ENCODE measurements at places on chromosomes 1 and 21.

DNA sequence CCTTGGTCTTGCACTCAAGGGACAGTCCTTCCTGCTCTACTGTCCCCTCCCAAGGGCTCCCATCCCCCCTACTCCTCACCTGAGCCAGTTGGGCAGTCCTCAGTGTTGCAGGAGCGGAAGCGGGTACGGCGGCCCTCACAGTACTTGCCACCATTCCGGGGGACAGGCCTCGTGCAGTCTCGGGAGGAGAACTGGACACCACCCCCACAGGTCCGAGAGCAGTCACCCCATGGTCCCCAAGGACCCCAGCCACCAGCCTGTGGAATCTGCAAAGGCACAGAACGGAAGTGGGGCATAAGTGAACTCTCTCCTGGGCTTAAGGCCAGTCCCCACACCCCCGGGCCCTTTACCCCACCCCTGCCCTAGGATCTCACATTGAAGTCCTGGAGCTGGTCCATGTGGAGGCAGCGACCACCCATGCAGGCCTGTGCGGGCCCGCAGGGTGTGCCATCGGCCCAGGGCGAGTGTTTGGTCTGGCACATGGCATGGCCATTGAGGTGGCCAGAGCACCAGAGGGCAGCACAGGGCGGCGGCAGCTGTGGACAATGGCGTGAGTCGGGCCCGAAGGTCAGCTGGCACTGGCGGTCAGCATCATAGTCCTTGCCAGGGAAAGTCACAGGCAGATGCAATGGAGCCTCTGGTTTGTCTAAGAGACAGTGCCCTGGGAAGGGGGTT lies 5.2 kb downstream of the ADAMTS4 start:
- DNase-seq = no peak

DNA sequence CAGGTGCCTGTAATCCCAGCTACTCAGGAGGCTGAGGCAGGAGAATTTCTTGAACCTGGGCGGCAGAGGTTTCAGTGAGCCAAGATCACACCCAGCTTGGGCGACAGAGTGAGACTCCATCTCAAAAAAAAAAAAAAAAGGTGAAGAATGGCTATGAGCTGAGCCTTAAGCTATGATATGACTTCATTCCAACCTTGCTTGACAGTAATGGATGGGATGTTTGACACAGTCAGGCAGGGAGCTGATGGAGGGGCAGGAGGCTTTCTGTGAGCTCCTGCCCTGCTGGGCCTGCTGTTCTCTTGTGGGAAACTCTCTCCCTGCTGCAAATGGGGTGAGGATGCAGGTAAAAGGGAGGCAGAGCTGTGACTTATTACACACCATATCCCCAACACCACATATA lies 27.6 kb downstream of the NCF2 start:
- DNase-seq = no peak

DNA sequence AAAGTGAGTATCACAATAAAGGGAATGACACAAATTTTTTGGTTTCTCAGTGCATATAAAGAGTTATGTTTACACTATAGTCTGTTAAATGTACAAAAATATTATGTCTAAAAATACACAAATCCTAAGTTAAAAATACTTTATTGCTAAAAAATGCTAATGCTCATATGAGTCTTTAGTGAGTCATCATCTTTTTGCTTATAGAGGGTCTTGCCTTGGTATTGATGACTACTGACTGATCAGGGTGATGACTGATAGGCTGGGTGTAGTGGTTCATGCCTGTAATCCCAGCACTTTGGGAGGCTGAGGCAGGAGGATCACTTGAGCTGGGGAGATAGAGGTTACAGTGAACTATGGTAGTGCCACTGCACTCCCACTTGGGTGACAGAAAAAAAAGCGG lies 12.9 kb upstream of the NUF2 start:
- DNase-seq = no peak

GRCh38 chr1:2193514-2194281 lies 874 bp downstream of the FAAP20 start:
- DNase-seq = no peak

DNA sequence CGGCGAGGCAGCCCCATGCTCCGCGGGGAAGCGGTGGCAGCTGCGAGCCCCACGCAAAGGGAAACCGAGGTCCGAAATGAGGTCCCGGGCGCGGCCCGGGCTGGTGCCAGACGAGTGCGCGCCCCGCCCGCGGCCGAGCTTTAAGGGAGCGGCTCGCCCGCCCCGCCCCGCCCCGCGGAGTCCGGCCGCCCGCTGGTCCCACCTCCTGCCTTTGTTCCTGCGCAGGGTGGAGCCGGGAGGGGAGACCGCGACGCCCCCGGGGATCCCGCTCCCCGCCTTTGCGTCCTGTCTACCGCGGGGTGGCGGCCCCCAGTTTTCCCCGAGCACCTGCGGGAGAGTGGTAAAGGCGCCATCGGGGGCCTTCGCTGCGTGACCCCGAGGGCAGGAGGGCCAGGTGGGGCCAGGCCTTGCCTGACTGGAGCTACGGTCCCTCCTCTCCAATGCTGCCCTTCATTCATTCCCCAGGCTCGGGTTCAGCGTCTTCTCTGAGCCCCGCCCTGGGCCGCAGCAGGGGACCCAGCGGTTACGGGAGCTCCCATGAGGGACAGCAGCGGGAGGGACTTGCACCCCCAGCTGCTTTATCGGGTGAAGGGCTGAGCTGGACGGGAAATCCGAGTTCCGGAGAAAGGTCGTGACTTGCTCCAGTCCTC lies at the start of gene HES2:
Gene HES2 (minus strand): TSS at position 116 of the 650 bp plus-strand sequence. CDS start 99 bp downstream, at position 17.
- no peak for DNase-seq

GRCh38 chr1:197774466-197775281 lies 606 bp downstream of the DENND1B start:
- DNase-seq = peak; percentile 63

DNA sequence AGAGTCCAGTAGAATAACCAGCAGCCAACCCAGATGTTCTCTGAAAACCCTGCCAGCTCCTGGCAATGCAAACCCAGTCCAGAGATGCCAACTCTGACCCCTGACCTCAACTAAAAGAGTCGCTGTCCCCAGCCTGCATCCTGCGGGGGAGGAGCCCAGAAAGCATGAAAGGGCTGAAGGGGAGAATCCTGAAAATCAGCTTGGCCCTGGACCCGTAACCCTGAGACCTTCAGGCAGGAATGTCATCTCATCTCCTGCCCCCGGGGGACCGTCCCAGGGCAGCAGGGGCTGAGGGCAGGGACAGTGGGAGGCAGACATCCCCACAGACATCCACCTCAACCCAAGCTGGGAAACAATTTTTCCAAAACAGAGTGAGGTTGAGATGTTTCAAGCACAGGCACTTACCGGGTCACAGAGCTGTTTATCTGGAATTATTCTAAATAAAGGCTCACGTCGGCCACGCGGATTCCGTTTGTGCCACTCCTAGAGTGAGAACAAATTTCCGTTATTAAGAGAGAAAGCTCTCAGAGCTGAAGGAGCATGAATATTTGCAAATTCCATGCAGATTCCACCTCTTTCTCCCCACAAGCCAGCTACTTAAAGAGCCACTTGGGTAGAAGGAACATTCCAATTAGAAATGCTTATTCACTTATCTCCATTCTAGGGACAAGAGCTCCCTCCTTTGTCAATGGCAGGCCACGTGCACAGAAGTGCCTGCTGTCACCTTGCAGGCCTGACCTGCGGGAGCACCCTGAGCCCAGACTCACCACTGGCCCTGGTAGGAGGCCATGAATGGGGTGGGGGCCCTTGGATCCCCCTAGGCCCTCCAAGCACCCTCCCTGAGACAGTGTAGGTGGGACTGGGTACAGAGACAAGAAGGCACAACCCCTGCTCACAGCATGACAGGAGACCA lies 240.1 kb downstream of the NPHP4 start:
- no peak for DNase-seq

- DNase-seq = no peak
Measured at GRCh38 chr1:205456868-205457745, 1.3 kb upstream of the BLACAT1 start.

GRCh38 chr1:232837087-232837486 lies 31.9 kb downstream of the MAP10 start:
- no peak for DNase-seq

DNA sequence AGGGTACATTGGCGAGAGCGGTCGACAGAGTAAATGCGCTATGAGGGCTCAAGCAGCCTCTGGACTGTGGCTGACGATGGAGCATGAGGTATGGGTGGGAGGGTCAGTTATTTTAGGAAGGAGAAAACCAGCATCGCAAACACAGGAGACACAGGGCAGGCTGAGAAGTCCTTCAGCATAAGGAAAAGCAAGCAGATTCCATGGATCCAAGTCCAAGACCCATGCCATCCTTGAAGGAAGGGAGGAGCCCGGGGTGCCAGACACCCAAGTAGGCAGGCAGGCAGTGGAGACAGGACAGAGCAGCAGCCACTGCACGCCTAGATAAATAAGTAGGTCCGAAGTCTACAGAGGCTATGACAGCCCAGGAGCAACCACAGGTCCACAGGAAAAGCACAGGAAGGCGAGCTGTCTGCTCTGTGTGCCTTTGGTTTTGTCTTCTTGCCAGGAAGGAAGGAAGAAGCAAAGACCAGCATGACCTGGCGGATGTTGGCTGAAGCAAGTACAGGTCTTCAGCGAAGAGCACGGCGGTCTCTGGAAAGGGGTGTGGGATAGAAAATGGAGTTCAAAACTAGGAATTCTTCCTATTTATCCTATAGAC lies 76.4 kb upstream of the SLC45A1 start:
- DNase-seq = no peak

DNA sequence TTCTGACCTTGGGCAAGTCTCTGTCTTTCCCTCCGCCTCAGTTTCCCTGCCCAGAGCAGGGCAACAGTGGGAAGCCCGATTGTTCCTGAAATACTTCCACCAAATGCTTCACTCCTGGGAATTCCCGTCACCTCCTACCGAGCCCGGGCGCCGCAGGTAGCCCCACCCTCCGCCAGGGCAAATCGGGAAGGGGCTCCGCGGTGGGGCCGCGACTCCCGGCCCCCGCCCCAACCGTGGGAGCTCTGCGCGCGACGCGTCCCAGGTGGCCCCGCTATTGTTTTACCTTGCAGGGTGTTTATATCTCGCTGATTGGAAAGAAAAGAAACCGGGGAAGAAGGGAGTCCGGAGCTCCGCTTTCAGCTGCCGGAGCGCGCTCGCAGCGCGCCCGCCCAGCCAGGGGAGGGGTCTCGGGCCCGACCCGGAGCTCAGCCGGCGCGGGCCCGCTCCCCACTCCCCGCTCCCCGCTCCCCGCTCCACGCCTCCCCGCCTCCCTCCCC lies 407 bp downstream of the IGSF3 start:
- DNase-seq = no peak

GRCh38 chr1:17970757-17971156 lies 136.8 kb upstream of the IGSF21 start:
- no peak for DNase-seq

- DNase-seq = no peak
Measured at GRCh38 chr1:159201642-159202041, 3.0 kb upstream of the ACKR1 start.

DNA sequence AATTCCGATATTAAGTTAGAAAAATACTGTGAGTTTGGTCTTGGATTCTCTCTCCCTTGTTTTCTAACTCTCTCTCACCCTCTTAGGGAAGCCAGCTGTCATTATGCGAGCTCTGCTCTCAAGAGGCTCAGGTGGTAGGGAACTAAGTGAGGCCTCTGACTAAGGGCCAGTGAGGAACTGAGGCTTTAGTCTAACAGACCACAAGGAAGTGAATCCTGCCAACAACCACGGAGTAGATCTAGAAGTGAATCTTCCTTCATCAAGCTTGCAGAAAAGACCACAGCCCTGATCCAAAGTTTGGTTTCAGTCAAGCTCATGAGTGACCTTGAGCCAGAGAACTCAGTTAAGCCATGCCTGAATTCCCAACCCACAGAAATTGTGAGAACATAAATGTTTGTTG lies 180.1 kb upstream of the PRMT6 start:
- no peak for DNase-seq

- DNase-seq = peak; percentile 78
Measured at GRCh38 chr1:1137256-1138045, 21.6 kb upstream of the C1orf159 start.

DNA sequence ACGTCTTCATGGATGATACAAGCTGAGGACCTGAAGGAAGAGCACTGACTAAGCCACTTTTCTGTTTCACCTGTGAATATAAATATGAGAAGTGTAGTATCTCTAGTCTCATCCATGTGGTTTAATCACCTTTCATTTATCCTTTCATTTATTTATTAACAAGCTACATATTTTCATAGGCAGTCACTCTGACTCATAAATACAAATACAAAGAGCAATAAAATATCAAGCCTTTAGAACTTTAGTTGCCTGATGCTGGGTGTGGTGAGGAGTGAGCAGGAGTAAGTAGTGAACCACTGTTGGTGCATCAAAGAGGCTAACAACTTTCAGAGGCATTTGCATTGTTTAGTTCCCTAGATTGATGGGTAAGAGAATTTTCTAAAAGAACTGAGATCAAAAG lies 269.0 kb upstream of the C1orf87 start:
- no peak for DNase-seq

DNA sequence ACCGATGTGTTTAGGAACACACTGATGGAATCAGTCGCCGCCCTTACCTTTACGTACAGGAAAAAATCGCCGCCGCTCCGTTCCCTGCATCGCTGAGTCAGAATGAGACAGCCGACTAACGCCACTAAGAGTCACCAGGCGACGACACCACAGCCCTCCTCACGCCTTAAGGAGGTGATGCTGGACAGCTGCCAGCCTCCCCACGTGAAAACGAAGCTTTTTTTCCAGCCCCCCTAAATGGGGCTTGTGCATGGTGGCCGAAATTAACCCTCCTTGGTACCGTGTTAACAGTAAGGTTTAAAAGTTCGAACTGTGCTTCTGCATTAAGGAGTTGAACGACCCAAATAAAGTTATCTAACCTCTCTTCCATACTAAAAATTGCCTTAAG lies 511 bp downstream of the DNTTIP2 start:
- DNase-seq = peak; percentile 31

DNA sequence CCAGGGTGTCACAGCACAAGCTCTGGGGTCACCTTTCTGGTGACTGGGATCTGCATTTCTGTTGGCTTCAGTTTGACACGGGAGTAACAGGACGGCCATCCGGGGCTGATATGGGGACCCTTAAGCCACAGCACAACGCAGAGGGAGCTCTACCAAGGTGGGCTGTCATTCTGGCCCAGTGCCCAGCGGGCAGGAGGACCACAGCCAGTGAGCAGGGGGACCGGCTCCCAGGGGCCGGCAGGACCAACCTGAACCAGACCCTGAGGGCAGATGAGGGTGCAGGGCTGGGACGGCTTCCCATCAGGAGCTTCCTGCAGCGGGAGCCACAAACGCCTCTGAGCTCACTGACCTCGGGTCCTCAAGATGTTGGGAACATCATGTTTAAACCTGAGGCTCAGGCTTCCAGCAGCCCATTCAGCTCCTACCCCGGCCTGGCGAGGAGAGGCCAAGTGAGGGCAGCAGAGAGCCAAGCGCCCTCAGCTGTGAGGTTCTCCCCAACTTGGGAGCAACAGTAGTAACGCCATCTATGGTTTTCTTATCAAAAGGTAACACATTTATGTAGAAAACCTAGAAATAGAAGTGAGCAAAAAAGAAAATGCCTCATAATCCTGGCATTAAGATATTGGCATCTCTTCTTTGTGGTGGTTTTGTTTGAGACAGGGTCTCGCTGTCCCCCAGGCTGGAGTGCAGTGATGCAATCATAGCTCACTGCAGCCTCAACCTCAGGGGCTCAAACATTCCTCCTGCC lies 26.8 kb downstream of the TMEM201 start:
- peak; percentile 47 for DNase-seq

GRCh38 chr1:241696172-241696814 lies 44.2 kb downstream of the WDR64 start:
- no peak for DNase-seq
